ENCODE measurements at places on chromosomes 4 and X.
A peak's percentile ranks its signal among the peaks of the same experiment; 100 is the strongest.

- DNase-seq: no peak
Observed at GRCh38 chrX:11427453-11428071, 134.3 kb downstream of the AMELX start.

- peak; percentile 67 for DNase-seq
Observed at GRCh38 chrX:45711231-45711630, 510.6 kb upstream of the DIPK2B start.

DNA sequence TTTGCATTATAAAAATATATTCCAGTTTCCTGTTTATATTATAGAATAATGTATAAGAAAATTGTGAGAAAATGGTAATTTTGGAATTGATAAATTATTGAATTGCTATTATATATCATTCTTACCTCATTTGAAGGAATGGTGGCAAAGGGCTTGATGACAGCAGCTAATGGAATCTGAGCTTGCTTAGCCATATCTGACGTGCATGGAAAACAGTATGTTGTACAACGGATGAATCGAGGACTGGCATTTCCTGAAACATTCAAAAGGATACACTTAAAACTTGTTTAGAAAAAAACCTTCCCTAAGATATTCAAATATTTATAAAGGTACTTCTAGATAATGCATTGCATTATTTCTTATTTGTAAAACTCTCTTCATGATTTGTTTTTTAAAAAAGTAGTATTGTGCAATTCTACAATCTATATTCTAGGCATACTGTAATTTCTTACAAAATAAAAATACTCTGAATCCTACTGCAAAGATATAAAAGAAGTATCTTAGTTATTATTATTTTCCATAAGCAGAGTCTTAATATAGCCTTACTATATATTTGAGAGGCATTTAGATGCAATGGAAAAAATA, 38.3 kb downstream of the SEC24D start:
- DNase-seq: peak; percentile 52

DNA sequence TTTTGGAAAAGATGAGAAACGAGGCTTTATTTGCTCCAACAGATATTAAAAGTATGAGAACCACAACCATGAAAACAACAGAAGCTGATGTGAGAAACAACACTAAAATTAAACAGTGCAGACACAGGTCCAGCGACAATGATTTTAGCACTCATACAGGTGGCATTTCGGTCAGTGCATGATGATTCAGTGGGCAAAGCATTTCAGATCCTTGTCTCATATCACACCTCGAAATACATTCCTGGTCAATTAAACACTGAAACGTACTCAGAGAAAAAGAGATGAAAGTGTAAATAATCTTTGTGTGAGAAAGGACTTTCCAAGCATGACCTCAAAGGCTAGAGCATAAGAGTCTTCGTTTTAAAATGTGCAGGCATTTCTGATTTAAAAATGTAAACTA, 85.2 kb downstream of the ACOX3 start:
- DNase-seq: no peak

DNA sequence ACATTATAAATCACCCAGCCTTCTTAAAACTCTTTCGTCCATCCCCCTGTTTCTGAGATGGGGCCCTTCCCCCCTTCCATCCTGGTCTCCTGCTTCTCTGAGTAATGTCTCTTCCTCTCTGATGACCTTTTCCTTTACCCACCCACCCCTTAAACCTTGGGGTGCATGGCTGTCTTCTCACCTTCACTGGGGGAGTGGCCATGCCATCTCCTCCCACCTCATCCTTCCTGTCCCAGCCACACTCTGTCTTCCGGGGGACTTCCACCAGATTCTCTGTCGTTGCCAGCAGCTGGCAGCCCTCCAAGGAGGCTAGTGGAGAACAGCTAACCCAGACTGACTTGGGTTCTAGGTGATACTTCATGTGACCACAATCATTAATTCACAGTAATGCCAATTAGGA, 83.2 kb upstream of the SCML1 start:
- DNase-seq: no peak

DNA sequence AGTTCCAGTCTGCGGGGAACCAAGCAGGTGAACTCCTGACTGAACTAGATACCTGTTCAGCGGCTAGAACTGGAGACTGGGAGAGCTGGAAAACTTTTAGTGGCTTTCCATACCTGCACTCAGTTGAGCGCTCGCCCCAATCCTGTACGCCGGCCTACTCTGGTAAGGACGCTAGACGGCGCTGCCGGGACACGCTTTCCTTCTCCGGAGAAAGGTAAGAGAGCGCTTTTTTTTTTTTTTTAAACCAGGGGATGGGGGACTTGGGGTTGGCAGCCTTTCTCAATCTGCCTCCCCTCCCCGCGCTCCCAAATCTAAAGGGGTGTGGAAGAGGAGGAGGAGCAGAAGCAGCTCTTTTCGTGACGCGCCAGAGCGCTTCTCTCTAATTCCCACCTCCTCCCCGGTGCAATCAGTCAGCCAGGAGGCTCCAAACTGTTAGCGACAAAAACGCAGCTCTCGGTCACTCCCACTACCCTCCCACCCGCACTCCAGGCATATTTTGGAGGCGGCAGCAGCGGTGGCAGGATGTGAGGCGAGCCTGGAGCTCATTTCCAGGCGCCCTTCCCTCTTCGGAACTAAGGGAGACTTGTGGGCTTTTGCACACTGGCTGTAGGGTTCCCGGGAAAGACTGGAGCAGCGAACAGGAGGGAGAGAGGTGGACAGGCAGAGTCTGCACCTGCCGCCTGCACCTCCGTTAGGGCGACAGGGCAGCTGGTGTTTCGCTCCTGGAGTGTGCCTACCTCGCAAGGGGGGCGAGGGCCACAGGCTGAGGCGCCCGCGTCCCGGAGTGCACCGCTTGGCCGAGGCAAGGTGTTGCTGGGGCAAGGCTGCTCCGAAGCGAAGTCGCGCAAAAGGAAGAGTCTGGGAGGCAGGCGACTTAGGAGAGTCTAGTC, at the start of gene IL1RAPL2:
Gene IL1RAPL2 (plus strand): TSS at position 409 of the 890 bp plus-strand sequence.
- peak; percentile 2 for DNase-seq

- peak; percentile 78 for DNase-seq
Observed at GRCh38 chrX:68433155-68433980, at the start of gene OPHN1. Gene OPHN1, minus strand, starts transcription at chrX:68433495. Its CDS starts 475 bp downstream, at chrX:68433020.

- no peak for DNase-seq
Observed at GRCh38 chr4:88333741-88334405, 44.8 kb upstream of the HERC6 start.

DNA sequence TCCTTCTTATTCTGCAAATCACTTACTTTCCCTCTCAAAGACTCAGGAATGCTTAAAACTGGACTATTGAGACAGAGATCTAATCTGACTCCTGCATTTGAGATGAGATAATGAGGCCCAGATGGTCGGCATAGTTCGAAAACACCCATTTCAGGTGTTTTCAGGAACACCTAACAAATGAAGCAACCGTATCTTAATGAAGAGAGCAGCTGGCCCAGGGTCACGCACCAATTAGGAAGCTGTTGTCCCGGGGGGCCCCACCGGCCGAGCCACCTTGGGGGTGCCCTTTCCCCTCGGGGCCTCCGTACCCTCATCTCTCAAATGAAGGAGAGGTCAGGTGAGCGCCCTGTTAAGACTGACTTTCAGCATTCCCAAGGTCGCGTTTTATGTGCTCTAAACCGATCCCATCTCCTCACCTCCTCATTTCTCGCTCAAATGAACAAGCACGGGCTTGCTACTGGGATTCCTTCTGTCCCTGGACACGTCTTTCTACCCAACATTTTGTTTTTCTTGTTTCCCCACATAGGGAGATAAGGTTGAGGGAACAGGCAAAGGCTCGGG, 824 bp downstream of the LRPAP1 start:
- no peak for DNase-seq
